Activated CD8-positive, alpha-beta T cell treated with anti-CD3 and anti-CD28 coated beads for 36 hours (primary cell): ENCODE measurements at places on chromosomes 2 and 18. TPM values are rescaled to one million over a fixed set of nuclear protein-coding genes. Genes with fewer than 3 reads are reported as not detected.

DNA sequence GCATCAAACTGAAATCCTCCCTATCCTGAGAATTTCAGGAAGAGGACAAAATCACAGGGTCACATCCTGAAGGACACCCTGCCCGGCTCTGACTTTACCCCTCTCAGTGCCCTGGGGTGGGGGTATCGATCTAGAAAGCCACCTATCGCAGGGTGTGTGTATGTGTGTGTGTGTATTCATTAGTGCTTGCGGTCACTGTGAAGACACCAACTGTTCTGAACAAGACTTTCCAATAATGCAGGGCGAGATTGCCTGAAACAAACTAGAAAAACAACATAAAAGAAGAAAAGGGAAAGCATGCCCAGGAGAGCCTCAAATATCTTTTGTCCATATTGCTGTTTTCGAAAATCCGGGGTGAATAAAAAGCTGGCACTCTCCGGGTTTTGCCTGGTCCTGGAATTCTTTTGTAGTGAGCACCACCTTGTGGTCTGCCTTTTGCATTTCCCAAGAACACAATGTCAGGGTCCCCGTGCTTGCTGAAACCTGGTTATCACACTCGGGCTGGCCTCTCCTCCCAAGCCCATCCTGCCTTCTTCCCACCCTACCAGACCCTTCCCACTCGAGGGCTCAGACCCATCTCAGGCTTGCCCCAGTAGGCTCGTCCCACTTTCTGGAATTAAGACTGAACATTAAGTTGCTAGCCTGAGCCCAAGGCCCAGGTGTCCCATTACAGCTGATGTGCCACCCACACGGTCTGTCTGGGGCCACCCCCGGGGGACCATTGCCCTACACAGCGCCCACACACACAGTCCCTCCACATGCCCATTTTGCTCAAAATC lies 25.0 kb upstream of the COPS8 start:
- no peaks in the 10 kb centered on the region for H3K36me3 ChIP-seq
- H3K27ac ChIP-seq: no peak overlapping the region
- peaks cover 6% of the 10 kb centered on the region for H3K4me1 ChIP-seq
- peak; percentile 24 for DNase-seq
- H3K27me3 ChIP-seq: no peaks in the 10 kb centered on the region

DNA sequence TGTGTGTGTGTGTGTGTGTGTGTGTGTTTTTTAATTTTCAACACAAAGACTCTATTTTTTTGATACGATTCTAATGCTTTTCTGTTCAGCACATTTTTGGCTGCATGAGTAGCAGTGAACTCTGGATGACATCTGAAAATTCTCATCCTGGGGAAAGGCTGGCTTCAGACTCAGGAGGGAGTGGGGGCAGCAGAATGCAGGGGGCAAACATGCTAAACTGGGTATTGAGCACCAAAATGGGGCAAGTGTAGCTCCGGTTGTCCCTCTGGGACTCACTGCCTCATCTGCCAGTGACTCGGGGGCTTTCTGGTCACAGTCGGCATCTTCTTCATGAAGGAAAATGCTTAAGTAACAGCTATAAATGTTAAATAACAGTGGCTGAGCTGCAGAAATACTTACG lies 116.8 kb upstream of the PID1 start:
- H3K4me1 ChIP-seq: no peaks in the 10 kb centered on the region
- DNase-seq: no peak
- no peak overlapping the region for H3K27ac ChIP-seq
- no peaks in the 10 kb centered on the region for H3K36me3 ChIP-seq

DNA sequence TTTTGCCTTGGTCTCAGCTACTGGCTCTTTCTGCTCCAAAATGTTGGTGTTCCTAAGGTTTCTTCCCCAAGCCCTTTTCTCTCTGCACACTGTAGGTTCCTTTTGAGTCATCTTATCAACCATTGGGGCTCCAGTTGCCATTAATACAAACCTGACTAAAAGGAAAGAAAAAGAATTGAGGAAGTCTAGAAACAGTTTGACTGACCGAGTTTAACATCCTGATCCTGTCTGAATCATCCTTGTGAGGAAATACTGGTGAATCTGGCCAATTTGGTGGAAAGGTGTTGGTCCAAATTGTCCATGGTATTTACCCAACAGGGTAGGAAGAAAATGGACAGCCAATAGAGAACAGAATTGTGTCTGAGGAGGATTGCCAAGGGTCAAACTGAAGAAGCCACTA lies 38.3 kb downstream of the CRYGD start:
- no peaks in the 10 kb centered on the region for H3K36me3 ChIP-seq
- H3K27ac ChIP-seq: no peak overlapping the region
- no peaks in the 10 kb centered on the region for H3K4me1 ChIP-seq
- no peak for DNase-seq

Gene PFN4
- total RNA-seq: not detected
